ENCODE measurements at places on chromosomes 7 and 10.

DNA sequence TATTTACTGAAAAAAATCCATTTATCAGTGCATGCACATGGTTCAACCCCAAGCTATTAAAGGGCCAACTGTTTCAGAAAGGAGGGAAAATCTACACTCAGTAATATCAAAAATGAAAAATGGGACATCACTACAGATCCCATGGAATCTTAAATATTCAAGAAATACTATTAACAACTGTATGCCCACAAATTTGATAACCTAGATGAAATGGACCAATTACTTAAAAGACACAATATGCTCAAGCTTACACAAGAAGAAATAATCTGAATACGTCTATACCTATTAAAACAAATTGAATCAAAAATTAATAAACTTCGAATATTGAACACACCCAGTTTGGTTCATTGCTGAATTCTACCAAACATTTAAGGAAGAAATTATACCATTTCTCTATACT lies 87.9 kb downstream of the KMT2C start:
- no peak for DNase-seq

GRCh38 chr7:85705076-85705475 lies 518.2 kb upstream of the SEMA3D start:
- DNase-seq = no peak

- DNase-seq = no peak
Observed at GRCh38 chr7:157550300-157551275, 213.8 kb downstream of the DNAJB6 start.

- no peak for DNase-seq
Observed at GRCh38 chr10:119644205-119644814, 6.9 kb upstream of the BAG3 start.

DNA sequence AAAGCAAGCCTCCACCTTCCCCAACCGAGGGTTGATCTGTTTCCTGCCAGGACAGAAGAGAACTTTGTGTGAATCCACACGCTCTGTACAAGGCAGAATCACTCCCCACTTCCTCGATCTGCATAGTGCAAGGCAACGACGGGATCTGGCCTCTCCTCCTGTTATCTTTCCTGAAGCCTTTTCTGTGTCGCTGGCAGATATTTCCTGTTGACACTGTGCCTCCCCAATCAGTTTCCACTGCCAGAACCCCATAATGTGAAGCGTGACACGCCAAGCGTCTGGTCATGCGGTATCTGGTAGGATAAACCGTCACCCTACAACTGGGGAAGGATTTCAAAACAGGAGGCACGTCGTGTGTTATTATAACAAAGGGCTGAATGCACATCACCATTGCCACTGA lies 57.2 kb downstream of the FAM171A1 start:
- DNase-seq = no peak

GRCh38 chr10:118983263-118983662 lies 46.3 kb upstream of the NANOS1 start:
- no peak for DNase-seq

GRCh38 chr10:60377955-60378354 lies 11.7 kb downstream of the ANK3 start:
- no peak for DNase-seq

DNA sequence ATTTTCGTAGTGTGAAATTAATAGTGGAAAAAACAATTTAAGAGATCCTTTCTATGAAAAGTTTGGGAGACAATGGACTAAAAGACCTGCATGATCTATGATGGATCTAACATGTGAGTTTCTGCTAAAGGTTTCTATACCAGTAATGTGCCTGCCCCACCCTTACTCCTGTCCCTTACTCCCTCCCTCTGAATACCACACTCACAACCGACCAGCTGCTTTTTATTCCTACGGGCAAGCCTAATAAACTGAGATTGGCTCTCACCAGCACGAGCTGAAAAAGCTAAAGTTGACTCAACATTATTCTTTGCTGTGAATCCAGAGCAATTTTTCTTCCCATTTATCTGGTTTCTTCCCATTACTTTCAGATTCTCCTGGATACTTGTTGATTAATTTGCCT lies 17.8 kb upstream of the REEP3 start:
- DNase-seq = no peak

GRCh38 chr7:124261710-124262109 lies 228.8 kb upstream of the TMEM229A start:
- no peak for DNase-seq

- no peak for DNase-seq
Observed at GRCh38 chr10:132133449-132134240, 53.1 kb upstream of the DPYSL4 start.

- no peak for DNase-seq
Observed at GRCh38 chr7:105690325-105690945, 109.1 kb upstream of the EFCAB10 start.

DNA sequence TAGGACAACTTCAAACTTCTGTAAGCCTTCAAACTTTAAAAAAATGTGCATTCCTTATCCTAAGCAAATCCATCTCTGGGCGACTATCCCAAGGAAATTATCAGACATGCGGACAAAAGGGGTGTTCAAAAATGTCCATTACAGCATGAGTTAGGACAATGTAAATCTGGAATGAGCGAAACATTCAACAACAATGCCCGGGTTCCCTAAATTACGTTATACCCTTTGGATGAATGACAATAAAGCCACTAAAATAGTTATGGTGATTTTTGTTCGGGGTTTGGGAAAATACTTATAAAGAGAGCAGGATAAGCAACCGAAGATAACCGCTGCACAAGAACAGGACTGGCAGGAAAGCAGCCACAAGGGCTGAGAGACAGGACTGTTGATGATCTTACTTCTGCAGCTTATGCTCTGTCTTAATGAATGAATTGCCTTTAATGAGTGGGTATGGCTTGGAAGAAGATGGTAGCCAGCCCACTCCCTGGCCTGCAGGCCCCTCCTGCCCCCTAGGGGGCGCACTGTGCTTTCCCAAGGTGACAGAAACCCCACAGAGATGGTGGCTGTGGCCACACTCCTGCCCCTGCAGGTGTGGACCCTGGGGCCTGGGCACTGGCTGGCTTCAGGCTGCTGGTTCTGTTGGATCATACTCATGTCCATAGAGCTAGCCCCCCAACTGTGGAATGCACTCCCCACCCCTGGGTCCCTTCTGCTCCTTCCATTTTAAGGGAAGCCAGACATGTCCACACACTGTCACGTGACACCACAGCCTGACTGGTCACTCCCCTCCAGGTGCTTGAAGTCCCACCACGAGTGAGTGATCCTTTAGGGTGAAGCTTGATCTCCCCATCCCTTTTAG lies 45.0 kb downstream of the ZCCHC24 start:
- DNase-seq = peak; percentile 52

DNA sequence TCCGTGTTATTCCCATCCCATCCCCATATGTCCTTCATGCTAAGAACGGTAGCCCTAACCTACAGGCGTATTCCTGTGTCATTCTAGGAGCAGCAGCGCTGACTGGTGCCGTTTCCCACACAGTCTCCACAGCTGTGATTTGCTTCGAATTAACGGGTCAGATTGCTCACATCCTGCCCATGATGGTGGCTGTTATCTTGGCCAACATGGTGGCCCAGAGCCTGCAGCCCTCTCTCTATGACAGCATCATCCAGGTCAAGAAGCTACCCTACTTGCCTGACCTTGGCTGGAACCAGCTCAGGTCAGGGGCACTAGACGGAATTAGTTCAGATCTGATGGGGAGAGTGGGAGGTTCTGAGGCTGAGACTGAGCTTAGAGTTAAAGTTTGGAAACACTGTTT lies 20.7 kb downstream of the FAM131B start:
- no peak for DNase-seq

GRCh38 chr10:84440781-84441180 lies 112.4 kb downstream of the CCSER2 start:
- DNase-seq = no peak

- DNase-seq = no peak
Observed at GRCh38 chr10:101451261-101451660, 97.3 kb downstream of the BTRC start.

DNA sequence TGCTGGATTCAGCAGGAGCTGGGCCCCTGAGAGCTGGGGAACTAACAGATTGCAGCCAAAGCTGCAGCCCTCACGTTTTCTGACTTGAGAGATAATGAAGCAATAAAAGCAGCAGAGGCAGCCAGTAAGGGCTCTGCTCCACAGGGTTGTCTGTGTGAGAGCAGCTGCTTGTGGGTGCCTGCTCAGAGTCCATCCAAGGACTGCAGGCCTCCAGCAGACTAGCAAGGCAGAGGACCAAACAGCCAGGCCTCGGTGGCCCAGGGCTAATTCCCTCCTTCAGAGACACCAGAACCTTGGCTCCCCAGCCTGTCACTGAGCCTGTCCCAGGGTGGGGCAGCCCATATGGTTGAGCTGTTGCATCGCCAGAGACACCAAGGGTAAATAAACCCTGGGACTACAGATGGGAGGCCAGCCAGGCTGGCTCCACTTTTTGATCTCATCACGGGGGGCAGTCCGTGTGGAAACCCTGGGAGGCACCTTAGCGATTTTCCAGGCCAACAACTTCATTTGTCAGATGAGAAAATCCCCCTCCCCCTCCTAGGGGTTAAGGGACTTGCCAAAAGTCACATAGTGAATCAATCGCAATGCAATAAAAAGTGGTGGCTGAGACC lies 229.2 kb downstream of the WDR11 start:
- DNase-seq = no peak

DNA sequence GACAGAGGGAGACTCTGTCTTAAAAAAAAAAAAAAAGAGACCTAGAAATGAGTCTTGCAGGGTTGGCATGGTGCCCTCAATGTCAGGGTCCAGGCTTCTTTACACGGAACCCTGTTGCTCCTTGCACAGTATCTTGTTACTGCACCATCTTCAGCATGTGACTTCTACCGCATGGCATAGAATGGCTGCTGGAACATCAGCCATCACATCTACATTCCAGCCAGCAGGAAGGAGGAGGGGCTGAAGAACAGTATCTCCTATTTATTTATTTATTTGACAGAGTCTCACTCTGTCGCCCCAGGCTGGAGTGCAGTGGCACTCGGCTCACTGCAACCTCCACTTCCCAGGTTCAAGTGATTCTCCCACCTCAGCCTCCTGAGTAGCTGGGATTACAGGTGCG lies 3.7 kb upstream of the ACHE start:
- no peak for DNase-seq

DNA sequence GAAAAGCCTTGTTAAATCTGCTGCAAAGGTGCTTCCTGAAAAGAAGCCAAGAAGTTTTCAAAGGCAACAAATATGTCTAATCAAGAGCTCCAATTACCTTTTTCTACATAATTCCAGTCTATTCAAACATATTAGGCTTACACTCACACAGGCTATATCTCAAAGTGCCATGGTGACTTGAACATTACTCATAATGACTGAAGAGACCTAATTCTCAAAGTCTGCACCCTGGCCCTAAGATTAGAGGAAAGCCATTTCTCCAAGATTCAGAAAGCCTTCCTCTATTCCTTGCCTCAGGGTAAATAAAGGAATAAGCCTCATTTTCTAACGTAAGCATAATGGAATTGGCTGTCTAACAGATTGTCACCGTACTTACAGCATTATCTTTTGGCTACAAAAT lies 78.3 kb upstream of the THSD7A start:
- DNase-seq = no peak

DNA sequence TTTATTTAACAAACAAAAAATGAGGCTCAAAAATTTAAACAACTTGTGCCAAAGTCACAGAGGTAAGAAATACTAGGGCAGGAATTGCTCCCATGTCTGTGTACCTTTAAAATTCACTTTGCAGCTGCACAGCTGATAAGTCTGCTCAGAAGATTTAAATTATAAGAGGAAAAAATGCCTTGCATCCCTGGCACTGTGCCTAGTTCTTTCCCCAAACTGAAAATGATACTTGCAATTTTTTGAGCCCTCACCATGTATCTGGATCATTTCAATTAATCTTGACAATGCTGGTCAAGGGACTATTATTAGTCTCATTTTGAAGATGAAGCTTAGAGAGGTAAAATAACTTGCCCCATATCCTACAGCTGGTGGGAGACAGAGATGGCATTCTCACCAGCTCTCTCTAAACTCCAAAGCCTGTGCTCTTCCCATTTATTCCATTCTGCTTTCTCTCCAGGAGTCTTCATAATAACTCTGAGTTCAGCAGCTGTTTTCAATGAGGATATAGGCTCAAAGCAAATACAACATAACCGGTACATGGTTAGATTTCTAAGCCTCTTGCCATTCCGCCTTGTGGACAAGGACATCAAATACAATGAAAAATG lies 350.5 kb upstream of the LRRTM3 start:
- no peak for DNase-seq

DNA sequence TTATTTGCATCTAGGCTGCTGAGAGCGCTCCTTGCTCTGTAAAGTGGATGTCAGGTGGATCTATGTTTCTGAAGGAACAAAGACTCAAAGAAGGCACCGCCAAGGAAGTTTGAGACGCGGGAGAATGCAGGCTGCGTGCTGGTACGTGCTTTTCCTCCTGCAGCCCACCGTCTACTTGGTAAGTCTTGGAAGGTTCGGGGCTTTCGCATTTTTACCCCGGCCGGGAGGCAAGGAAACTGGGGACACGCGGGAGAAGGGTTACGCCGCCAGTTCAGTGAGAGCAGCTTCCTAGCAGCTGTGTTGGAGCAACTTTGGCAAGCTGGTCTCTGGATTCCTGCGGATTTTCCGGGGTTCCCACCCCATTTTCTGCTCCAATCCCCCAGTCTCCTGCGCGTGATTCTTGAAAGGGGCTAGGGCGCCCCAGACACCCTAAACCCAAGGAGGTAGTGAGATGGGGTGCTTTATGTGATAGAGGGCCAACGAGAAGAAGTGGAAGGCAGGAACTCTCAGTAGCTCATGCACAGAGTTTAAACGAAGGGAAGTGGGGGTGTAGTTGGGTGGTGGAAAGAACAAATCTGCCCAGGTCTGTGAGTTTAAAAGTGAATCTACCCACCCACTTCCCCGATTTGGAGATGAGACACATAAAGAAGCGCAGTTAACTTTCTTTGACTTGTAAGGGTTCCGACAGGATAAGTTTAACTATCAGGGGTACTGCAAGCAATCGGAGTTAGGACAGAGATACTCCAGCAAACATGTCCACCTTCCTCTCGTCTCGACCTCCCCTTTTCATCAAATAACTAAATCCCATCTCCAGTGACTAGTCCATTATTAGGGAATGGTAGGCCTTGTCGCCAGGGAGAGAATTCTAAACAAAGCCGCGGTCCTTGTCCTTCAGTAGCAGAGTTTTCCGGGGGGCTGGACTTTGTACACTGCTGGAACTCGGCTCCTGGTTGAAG lies 2.5 kb downstream of the NXPH1 start:
- DNase-seq = no peak

DNA sequence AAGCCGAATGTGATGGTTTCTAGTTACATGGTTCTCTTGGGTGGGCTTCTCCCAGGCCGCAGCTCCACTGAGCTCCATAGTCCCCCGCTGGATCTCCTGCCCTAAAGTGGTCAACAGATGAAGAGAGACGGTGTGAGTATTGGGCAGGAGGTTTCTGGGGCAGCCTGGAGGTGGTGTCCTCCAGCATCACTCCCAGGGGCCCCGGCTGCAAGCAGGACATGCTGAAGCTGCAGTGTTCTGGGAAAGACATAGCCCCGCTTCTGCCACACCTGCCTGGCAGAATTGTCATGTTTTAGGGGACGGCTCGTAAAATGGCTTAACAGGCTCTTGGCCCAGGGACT lies 40.4 kb downstream of the CALML3 start:
- no peak for DNase-seq

DNA sequence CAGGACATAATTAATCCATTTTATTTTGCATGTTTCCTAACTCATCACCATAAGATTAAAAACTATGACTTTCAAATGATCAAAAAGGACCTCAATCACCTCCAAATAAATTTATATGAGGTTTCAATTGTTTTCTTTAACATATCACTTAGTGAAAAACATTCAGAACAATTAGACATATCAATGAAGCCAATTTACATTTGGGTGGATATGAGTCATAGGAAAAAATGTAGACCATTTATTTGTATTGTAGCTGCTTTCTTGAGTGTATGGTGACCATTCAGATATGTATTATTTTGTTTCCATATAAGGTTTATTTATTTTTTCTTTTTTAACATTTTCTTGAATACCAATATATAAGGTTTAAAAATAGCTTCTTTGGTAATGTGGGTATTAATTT lies 13.3 kb upstream of the EXOC6 start:
- no peak for DNase-seq

Measured in GM18507 (cell line).